Fibroblast of skin of left quadriceps (primary cell): ENCODE measurements at places on chromosomes 3 and 15.

DNA sequence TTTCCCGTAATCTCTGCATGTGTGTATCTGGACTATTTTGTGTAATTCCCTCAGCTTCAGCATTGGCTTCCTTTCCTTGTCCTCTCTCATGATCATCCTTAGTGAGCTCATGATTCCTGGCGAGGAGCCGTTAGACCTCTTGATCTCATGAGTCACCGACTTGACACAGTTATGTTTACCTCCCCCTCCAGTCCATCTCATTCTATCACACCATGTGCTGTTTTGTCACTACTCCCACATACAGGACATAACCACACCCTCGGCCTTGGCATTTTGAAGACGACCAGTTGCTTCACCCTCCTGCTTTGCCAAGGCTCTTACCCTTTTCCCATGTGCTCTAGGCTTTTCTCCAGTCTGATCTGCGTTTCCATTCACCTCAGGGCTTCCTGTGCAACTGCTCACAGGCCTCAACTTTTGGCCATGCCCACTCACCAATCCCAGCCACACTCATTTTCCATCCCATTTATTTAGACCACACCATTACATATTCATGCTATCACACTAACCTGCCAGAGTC, 41.5 kb downstream of the CP start:
- DNase-seq = peak; percentile 90

DNA sequence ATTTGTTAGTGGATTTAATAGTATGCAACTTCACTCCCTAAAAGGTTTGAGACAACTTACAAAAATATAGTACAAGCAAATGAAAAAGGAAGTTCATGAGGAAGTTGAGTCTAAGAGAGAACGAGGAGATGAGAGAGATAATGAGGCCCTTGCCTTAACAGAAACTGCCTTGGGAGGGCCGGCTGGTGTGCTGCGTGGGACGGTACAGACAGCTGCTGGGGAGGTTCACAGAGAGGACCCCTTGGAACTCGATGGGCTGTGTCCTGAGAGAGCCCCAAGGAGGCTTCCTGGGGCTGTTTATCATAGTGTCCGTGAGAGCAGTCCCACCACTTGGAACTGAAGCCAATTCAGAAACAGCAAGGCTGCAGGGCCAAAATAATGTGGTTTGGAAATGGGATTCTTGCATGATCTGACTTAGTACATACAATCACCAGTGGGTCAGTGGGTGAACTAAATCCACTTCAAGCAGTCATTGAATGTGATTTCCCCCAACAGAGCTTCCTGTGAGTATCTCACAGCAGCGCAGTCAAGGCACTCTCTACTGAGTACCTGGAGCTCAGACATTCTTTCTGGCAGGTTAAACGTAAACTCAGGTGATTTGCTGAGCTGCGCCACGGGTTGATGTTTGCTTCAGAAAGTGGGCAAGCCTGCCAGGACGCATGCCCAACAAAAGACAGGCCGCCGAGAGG, 90.8 kb downstream of the CRTC3 start:
- no peak for DNase-seq

DNA sequence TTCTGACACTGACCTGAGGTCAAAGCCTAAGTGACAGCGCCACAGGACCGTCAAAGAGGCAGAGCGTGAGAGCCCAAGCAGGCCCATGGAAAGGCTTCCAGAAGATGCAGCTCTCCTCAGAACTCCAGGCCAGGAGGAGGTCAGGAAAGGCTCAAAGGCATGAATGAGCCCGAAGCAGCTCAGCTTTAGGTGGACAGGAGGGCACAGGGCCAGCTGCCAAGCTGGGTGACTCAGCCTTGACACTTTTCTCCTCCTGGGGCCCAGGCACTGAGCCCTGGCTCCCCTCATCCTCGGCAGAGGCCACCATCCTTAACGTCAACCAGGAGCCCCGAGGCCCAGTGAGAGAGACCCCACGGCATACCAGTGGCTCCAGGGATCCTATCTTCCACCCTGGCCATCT, 62.9 kb downstream of the ADCY5 start:
- no peak for DNase-seq

- DNase-seq = no peak
Measured at GRCh38 chr3:107674371-107674770, 151.6 kb downstream of the BBX start.

- DNase-seq = no peak
Measured at GRCh38 chr15:48976444-48977088, 12.8 kb upstream of the SHC4 start.

DNA sequence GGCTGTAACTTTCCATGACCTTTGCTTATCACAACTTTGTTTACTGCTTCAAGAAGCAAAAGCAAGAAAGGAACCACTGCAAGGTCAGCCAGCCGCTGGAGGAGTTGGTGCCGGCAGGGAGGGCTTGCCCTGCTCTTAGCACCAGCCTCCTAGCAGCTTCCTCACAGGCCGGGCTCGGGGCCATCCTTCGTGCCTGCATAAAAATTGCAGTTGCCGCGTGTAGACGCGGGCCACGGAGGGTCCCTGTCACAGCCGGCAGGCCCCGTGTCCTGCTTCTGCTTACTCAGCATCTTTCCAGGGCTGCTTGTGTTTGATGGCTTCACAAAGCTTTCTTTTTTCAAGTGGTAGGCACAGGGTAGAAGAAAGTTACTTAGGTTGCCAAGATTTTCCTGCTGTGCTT, 84.4 kb downstream of the PGPEP1L start:
- DNase-seq = no peak

DNA sequence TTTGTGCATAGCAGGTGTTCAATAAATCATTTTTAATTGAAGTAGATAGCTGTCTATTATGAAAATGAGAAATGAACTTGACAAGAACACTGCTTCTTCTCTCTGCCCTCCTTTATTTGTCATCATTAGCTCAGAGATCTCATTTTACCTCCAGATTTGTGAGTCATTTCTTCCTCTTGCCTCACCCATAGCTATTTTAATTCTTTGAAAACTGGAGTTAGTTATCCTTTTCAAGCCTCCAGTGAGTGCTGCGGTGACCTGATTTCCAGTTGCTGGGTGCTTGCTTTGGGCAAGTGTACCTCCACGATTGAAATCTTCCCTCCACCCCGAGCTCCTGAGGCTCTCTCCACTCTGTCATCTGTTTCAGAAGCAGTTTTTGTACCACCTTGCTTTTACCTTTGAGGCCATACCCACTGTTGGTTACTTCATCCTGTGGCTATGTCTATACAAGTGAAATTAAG, 114.6 kb downstream of the NFKBIZ start:
- DNase-seq = peak; percentile 22

DNA sequence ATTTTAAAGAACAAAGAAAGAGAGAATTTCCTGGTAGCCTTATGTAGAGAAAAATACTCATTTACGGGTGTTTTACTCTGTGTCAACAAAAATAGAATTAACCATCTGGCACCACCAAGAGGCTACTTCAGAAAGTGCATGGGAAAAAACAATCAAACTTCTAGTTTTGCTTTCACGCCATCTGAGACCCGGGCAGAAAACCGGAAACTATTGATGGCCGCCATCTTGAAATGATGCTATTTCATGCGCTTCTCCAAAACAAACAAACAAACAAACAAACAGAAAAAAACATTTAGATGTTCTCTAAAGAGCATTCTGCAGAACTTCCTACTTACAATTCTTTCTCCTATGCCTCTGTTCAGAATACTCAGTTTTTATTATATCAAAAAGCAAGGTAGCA, 49.4 kb upstream of the SYNPR start:
- DNase-seq = peak; percentile 28

DNA sequence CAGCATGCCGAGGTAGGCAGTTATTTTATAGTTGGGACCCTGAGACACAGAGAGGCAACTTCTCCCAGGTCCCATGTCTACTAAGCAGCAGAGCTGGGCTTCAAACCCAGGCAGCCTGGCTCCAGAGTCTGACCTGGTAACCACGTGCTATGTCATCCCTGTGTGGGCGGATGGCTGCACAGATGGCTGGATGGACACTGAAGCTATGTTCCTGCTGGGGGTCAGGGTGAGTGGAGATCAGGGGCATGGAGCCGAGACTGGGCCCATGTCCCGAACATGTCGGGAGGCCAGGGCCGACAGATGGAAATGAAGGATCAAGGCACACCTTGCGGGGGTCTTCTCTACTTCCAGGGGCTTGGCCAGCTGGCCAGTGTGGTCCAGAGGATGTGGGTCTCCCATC, 9.3 kb upstream of the FBLN2 start:
- DNase-seq = no peak

GRCh38 chr15:74611341-74611740, 4.3 kb upstream of the CLK3 start:
- DNase-seq = no peak

GRCh38 chr3:16816048-16816780, 68.5 kb upstream of the PLCL2 start:
- DNase-seq = no peak

GRCh38 chr15:100032358-100033085, 299.3 kb upstream of the LYSMD4 start:
- DNase-seq = no peak

- no peak for DNase-seq
Measured at GRCh38 chr15:73985101-73985873, 6.8 kb downstream of the STOML1 start.

DNA sequence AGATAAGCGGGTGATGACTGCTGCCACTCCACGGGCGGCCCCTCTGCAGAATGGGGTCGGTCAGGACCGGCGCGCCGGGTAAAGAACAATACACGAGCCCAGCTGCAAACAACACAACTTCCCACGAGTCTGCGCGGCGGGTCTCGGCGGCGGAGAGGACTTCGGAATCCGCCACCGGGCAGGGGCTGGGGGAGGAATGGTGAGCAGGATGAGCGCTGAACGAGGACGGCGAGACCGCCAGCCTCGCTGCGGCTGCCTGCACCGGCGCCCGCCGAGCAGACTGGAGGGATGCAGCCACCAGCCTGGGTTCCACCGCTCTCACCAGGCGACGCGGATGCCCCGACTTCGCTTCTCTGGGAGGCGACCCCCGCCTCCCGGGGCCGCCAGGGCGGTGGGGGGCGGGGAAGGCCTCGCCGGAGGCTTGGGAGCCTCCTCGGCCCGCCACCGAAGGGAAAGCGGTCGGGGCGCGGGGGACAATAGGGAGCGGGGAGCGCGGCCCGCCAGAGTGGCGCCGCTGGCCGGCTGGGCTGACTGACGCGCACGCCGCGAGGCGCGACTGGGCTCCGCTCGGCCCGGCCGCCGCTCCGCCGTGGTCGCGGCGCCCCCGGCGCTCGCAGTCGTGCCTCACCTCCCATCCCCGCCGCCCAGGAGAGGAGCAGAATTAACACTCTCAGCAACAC, 515 bp downstream of the ADAM10 start:
- no peak for DNase-seq

GRCh38 chr15:42692536-42692935, 44.4 kb downstream of the CDAN1 start:
- DNase-seq = no peak

GRCh38 chr3:46651084-46651483, 38.8 kb downstream of the FAM240A start:
- no peak for DNase-seq

DNA sequence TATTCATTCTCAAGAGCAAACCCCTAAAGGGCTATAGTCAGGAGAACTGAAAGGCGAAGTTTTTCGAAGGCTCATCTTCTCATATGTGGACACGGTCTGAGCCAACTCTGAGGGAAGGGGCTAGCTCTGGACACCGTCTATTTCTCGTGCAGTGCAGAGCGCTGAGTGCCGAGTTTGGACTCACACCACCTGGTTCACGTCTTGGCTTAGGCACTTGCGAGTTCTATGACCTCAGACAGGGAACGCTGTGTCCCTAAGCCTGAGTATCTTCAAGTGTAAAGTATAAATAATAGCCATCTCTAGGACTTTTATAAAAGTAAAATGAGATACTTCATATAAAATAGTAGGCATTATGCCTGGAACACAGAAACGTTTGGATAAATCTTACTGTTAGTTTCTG, 223.7 kb downstream of the FMN1 start:
- DNase-seq = no peak

DNA sequence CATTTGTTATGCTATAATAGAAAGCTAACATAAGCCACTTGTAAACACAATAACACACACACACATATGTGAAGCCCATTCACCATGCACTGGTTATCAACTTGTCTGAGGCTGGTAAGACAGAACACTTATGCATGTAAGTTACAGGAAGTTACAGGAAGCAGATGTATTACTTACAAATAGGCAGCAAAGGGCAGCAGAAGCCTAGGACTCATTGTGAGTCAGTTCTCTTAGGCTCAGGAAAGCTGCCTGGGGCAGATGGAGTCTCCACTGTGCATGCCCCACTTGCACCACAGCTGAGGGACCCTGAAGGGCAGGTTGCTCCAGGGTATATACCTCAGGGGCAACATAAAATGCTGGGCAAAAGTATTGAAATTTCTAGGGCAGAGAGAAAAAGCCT, 748.8 kb upstream of the CCDC54 start:
- DNase-seq = no peak

DNA sequence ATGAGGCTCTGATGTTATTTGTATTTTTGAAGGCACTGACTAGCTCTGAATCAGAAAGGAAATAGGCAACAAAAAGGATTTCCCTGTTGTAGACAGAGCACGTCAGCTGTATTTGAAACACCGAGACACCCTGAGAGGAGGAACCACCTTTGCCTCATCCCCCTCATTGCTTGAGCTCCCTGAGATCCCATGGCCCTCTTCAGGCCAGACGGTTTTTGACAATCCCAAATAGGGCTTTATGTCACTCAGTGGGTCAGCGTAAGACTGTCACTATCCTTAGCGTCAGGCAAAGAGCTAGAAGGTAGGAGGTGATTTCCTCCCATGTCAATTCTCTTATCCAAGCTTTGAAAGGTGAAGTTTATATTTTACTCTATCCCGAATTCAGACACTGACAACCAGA, 254.3 kb downstream of the ZNF621 start:
- no peak for DNase-seq

GRCh38 chr15:39213385-39213840, 367.5 kb upstream of the THBS1 start:
- DNase-seq = peak; percentile 94

DNA sequence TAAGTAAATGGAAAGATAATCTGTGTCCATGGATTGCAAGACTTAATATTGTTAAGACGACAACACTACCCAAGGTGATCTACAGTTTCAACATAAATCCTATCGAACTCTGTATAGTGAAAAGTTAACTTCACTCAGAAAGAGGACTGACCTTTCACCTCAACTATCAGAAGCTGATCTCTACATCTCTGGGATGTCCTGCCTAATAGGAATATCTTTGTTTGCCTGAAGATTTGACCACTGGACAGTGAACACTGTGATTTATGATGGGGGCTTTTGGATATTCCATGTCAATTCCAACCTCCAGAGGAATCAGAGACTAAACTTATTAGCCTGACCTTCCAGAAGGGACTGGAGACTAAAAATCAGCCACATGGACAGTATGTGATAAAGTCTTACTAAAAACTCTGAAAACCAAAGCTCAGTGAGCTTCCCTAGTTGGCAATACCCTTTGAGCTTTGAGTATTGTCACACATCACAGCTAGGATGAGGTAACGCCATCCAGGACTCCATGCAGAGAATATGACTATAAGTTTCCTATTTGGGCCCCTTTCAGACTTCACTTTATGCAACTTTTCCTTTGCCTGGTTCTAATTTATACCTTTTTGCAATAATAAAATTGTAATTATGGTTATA, 164.9 kb upstream of the SETMAR start:
- no peak for DNase-seq

DNA sequence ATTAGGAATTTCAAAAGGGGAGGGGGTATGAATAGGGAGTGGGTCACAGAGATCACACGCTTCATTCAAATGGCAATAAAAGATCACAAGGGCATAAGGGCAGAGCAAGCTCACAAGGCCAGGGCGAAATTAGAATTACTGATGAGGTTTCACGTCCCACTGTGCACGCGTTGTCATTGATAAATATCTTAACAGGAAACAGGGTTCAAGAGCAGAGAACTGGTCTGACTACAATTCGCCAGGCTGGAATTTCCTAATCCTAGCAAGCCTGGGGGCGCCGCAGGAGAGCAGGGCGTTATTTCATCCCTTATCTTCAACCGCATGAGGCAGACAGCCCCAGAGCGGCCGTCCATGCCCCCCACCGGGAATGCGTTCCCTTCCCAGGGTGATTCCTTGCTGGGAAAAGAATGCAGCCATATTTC, 18.1 kb upstream of the SMCO1 start:
- no peak for DNase-seq
